ENCODE measurements at places on chromosomes 16 and 17.

DNA sequence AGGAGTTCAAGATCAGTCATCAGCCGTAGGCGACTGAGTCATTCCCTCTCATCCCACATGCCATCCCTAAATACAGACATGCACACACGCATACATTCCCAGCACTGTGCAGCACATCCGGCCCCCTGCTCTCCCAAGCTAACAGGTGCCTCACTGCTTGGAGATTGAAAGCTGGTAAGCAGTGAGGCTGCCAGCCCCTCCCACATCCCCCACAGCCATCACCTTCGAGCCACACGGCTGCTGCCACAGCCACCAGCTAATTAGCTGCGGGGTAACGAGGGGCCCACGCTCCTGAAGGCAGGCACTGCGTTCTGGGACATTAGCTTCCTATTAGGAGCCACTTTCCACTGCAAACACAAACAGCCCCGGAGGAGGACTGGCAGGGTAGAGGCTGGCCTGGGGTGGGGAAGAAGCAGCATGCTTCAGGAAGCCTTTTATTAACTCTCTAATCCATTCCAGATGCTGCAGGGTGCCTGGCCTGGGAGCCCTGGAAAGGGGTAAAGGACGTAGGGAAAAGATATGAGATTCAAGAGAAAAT is 179.6 kb downstream of the CCT6B start:
- DNase-seq, result no peak

- no peak for DNase-seq
Measured at GRCh38 chr17:42409523-42410318, 13.3 kb downstream of the CAVIN1 start.

- DNase-seq, result no peak
Measured at GRCh38 chr17:42227849-42228700, 33.8 kb upstream of the GHDC start.

DNA sequence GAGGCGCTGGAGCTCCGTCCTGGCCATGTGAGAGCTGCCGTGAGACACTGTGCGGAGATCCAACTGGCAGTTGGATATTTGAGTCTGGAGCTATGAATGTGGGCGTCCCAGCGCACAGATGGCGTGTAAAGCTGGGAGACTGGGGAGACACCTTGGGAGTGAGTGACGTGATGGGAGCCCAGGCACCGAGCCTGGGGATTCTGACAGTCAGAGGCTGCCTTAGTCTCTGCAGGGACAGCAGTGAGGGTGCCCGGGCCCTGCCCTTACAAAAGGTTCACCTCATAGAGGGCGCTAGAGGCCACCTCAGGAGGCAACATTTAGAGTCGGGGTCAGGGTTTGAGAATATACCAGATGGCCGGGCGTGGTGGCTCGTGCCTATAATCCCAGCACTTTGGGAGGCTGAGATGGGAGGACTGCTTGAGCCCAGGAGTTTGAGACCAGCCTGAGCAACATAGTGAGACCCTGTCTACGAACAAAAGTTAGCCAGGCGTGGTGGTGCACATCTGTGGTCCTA is 194.1 kb upstream of the GSE1 start:
- no peak for DNase-seq

DNA sequence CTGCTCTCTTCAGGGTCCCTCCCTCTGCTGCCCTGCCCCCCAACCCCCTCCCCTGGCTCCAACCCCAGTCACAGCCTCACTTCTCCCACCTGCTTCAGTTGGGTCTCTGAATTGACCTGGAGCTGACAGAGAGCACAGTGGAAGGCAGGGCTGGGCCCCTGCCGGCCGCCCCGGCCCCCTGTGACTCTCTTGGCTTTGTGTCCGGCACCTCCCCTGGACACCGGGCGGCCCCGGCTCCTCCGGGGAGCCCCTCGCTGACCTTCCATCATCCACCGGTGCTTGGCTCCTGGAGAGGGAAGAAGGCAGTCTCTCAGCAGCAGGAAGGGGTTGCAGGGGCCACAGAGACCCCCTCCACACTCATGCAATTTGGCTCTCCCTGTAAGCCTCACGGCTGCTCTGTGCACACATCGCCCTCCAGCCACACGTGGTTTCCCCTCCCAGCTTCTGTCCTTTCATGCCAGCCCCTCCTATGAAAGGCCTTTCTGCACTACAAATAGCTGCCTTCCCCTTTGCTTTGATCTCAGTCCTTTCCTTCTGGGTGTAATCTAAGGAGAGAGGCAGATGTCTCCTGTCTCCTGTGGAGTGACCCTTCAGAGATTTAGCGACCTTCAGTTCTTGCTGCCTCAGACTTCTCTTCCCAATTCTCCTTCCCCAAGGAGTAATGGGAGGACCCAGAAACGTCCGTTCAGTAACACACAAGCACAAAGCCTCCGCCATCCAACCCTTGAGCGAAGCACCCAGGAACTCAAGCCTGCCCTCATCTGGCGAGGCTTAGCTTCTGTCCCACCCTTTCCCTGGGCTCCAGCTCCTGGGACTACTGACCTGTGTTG is 8.3 kb downstream of the NKIRAS2 start:
- no peak for DNase-seq

GRCh38 chr16:27724482-27725235 is 174.7 kb downstream of the KATNIP start:
- DNase-seq, result no peak

- no peak for DNase-seq
Measured at GRCh38 chr17:8116776-8117175, 1.5 kb downstream of the ALOXE3 start.

DNA sequence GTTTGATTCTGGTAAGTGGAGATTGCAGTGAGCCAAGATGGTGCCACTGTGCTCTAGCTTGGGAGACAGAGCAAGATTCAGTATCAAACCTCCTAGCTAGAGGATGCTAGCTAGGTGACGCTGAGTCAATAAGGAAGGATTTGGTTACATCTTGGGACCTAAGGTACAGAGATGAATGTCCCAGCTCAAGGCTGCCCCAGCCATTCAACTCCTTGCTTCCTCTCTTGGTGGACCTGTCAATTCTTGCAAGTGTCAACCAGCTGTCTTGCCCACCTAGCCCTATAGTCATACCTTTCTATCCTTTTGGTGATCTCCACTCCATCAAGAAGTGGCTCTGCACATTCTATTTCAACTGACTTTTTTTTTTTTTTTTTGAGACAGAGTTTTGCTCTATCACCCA is 1.4 kb upstream of the MILR1 start:
- DNase-seq, result no peak

DNA sequence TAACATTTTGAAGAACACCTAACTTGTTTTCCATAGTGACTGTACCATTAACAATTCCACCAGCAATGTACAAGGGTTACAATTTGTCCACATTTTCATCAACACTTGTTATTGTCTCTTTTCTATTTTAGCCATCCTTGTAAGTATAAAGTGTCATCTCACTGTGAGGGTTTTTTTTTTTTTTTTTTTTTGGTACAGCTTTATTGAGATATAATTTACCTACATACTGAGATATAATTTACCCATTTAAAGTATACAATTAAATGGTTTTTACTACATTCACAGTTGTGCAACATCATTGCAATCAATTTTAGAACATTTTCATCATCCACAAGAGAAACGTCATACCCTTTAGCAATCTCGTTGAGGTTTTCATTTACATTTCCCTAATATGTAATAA is 17.9 kb upstream of the TMIGD1 start:
- no peak for DNase-seq

DNA sequence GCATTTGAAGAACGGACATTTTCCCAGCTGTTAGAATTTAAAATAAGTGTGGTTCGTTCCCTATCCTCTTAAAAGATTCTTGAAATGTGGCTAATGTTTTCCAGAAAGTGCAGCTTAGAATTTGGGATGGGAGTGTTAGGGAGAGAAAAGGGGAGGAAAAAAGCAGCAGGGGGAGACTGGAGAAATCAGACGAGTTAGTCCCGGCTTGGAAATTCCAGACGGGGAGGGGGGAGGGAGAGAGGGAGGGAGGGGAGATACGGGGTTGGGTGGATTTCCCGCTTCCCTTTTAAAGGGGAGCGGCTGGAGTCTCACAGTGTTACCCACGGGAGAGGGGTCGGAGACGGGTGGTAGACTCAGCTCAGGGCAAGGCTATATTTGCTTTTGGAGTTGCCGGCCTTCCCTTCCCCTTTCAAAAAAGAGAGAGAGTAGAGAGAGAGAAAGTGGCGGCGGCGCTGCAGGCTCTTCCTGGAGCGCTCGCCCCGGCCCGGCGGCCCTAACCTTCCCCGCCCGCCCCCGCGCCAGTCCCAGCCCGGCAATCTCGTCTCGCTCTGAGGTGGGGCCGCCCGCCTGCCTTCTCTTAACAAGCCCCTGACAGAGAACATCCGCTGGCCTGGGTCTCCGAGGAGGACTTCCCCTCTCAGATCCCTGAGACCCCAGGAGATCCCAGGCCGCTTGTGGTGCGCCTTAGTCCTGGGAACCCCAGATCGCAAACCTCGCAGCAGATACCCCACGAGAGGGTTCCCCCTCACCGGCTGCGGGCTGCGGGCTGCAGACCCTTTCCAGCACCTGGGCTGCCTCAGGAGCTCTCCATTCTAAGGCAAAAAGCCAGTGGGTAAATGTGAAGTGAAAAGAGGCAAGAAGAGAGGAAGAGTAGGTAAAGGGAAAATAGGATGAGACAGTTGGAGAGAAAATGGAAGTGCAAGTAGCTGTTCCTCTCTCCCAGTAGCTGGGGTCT is 6.6 kb downstream of the IGF2BP1 start:
- DNase-seq, result no peak

- DNase-seq, result no peak
Measured at GRCh38 chr17:70483624-70484023, 314.3 kb downstream of the KCNJ2 start.

DNA sequence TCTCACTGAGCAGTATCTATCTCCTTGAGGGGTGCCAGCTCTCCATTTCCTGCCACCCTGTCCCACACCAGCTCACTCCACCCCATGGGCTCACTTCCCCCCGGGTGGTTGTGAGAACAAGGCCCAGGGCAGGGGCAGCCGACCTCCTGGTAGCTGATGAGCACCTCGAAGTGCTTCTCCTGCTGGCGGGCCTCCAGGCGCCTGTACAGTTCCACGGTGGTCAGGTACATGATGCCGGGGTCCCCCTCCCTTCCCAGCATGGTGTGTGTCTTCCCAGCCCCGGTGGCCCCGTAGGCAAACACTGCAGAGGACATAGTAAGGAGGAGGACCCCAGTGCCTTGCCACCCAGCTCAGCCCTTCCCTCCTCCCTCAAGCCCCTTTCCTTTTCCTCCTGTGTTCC is 12.5 kb downstream of the KIF18B start:
- no peak for DNase-seq

DNA sequence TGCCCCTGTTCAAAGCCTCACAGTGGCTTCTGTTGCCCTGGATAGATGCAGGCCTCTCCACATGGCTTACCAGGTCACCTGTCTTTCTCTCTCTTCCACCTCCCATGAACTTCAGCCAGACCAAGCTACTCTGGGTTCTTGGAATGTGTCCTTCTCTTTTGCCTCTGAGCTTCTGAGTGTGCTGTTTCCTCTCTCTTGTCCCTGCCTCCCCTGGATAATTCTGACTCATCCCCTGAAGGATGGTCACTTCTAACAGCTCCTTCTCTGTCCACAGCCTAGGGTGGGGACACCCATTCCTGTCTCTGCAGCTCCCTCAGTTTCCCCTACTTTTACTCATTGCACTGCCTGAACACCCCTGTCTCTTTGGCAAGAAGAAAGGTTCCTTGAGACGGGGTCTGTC is 2.9 kb downstream of the GUCY2D start:
- DNase-seq, result no peak

DNA sequence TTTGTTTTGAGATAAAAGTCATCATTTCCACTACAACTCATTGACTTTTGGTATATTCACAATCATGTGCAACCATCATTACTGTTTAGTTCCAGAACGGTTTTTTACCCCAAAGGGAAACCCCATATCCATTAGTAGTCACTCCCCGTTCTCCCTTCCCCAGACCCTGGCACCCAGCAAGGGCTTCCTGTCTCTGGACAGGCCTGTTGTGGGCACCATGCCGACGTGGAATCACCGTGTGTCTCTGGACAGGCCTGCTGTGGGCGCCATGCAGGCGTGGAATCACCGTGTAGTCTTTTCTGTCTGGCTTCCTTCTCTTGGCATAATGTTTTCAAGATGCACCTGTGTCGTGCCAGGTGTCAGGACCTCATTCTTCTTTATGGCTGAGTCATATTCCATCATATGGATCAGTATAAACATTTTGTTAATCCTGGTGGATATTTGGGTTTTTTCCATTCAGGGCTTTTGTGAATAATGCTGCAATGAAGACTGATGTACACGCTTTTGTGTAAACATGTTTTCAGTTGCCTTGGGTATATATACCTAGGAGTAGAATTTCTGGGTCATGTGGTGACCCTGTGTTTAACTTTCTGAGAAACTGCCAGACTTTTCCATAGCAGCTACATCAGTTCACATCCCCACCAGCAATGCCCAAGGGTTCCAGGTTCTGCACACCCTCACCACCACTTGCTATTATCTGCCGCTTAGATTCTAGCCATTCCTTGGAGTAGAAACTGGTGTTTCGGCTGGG is 19.1 kb downstream of the ENDOV start:
- DNase-seq, result no peak

DNA sequence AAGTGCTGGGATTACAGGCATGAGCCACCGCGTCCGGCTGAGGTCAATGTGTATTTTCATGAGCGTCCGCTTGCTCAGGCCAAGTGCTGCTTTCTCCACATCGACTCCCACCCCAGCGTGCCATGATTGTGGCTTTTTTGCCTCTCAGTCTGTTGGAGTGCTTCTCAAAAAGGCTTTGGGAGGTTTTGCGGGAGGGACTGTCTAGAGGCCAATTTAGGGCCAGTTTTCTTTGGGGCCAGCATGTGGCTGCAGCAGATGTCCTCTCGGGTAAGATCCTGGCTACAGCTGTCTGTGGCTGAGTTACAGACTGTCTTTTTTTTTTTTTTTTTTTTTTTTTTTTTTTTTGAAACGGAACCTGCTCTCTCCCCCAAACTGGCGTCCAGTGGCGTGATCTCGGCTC is 6.5 kb downstream of the C16orf90 start:
- DNase-seq, result no peak

GRCh38 chr17:42529061-42529460 is 7.0 kb upstream of the NAGLU start:
- DNase-seq, result no peak

- no peak for DNase-seq
Measured at GRCh38 chr17:39200070-39200879, at the start of gene RPL19. Gene RPL19 (plus strand): TSS chr17:39200283. CDS start chr17:39200345, 62 bp downstream.

DNA sequence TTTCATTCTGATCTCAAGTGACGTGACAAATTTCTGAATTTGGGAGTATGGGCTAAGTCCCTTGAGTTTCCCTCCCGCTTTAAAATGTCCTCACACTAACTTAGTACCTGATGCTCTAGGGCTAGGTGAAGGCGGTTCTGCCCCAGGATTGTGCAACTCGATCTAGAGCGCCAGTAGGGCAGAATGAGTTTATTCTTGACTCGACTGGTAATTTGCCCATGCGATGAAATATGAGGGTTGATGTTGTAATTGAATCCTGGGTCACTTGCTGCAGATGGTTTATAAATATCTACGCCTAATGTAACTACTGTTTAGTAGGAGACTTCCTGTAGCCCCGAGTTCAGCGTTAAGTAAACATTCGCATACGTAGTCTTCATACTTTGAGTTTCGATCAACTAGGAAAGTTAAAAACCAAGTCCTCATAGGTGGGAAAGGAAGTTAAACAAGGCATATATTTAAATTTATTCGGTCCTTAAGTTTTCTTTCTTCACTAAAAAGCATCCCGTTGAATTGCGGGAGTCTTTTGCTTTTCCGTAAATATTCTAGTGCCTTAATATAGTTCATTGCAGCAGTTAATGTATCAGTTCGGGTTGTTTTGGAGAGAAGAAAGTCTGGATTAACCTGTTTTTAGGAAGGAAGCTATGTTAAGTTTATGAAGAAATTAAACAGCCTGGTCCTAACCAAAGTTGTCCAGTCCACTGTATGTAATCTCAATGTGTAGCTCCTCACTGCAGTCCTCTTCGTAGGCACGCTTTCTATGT is 1.6 kb downstream of the CTCF start:
- DNase-seq, result no peak
